ENCODE measurements at places on chromosomes 2 and 18.

GRCh38 chr2:142236181-142236580 lies 105.4 kb upstream of the LRP1B start:
- DNase-seq = no peak

DNA sequence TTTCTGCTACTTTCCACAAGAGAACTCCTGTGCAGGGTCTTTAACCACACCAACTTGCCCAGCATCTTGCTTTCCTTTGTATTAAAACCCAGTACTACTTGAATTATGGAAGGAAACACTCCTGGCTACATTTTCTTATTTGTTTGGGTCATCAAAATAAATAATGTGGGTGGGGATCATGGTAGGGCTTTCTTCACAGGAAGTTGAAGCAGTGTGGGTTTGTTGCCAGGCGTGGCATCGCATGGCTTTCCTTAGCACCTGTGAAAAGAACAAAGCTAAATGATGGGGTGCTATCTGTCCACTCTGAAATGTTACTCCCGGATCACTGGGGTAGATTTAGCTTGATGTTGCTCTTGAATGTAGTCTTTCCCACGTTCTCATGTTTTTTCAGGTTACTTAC lies 18.7 kb downstream of the ARHGAP25 start:
- DNase-seq = no peak

DNA sequence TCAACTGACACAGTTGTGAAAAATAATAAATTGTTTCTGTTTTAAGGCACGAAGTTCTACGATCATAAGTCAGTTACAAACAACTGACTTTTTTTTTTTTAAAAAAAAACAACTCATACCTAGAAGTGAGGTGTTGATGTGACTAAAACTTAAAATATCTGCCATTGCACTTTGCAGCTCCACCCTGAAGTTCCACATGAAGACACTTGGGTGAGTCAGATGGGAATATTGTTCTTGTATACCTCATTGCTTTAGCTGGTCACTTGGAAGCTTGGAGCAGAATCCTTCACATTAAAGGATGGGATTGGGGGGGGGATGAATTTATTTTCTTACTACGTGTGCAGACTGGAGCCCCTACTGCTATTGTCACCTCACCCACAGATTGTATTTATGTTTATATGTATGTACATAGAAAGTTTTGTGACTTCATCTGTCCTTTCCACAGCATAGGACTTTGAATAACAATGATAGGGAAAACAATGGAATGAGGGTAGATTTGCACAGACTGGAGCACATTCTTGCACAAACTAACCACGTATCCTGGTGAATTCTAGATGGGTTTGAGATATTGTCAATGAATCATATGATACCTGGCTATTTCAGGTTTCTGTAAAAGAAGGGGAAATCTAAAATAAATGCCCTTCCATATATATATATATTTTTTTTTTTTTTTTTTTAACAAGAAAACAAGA lies 57.9 kb upstream of the ARHGAP15 start:
- DNase-seq = no peak

GRCh38 chr2:172455121-172455515 lies 27.7 kb downstream of the ITGA6 start:
- DNase-seq = no peak

DNA sequence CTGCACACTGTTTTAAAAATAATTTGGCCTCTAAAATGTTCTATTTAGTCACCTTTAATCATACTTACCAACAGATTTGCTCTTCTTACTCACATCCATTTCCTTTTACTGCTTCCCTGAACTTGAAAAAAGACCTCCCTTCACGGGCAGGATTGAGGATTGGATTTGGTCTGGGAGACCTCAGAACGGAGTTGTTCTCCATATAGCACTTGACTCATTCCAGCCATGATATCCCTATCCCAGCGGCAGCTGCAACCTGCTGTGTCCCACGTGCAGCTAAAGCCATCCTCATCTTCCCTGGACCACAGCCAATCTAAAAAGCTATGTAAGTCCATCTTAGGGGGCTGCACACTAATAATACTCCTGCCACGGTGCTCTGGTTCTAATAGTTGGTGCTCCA lies 97.0 kb upstream of the PTPRM start:
- DNase-seq = no peak

- DNase-seq = no peak
These were observed 56.4 kb upstream of the SPP2 start for GRCh38 chr2:233994151-233994550.

- no peak for DNase-seq
These were observed 222.7 kb downstream of the PHLPP1 start for GRCh38 chr18:62938006-62938405.

GRCh38 chr2:210189452-210190138 lies 18.4 kb upstream of the KANSL1L start:
- no peak for DNase-seq

DNA sequence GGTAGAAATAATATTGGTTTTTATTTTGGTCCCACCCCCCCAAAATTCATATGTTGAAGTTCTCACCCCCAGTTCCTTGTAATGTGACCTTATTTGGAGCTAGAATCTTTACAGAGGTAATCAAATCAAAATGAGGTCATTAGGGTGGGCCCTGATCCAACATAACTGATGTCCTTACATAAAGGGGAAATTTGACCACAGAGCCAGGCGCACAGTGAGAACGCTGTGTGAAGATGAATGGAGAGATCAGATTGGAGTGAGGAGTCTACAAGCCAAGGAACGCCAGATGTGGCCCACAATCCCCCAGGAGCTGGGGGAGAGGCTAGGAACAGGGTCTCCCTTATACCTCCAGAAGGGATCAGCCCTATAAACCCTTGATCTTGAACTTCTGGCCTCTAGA lies 31.6 kb upstream of the TRIB2 start:
- no peak for DNase-seq

DNA sequence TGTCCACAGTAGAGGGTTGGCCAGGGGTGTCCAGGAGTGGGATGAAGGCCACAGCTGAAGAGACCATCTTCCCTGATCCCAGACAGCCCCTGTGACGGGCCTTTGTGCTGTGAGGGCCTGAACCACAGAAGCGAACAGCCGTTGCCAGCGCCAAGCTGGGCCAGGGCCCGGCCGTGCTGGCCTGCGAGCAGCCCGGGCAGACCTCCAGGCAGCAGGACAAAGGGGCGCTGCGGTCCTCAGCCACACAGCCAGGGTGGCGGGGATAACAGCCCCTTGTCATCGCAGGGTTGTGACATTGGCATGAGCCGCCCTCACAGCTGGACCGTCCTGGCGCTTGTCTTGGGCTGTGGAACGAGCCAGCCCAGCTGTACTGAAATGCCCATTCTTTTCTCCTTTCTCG lies 161.1 kb downstream of the FAM210A start:
- no peak for DNase-seq

DNA sequence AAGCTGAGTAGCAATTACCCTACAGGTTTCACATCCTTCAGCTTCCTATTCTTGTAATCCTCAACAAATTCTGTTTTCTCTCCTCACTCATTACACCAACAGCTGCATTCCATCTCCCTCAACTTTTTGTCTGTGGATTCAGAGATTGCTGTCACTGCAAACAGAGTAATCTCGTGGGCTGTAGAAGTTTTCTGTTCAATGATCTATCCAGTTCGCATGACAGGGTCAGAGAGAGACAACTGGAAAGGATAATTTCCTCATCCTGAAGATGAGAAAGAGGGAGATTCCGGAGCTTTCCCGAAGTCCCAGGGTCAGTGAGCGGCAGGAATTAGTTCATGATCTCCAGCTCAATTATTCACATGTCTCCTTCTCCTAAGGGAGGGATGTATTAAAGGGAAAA lies 75.7 kb downstream of the MYO5B start:
- DNase-seq = no peak

DNA sequence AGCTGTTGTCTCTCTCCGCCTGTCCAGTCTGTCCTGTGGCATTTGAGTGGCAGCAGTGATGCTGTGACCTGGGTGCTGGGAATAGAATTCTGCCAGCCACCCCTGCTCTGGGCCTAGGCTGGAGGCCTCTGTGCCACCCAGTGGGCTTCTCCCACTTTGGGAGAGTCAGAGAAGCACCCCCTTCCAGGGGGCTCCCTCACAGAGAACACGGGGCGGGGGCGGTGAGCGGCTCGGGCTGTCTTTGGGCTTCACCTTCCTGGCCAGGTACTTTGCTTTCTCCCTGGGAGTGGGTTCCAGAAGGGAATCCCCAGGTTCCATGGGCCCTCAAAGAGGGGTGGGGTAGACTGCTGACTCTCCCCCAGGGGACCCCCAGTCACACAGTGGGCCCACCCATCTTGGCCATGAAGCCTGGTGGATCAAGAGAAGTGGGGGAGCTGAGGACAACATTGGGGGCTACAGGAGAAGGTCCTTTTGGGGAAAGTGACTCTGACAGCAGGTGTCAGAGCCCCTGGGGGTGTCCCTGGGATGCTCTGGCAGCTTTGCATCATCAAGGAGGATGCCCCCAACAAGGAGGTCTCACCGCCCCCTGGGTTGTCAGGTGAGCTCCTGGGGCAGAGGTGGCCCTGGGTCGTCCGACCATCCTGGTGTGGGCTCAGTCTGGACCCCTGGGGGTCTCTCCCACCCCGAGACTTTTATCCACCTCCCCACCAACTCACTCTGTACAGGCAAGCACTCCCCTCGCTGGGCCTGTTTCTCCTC lies 18.8 kb upstream of the BOK start:
- DNase-seq = no peak

GRCh38 chr18:28767727-28768211 lies 590.8 kb upstream of the CDH2 start:
- no peak for DNase-seq

GRCh38 chr18:29157057-29157780 lies 980.3 kb upstream of the CDH2 start:
- no peak for DNase-seq

- DNase-seq = no peak
These were observed 5.3 kb downstream of the CRIM1 start for GRCh38 chr2:36360834-36361233.

DNA sequence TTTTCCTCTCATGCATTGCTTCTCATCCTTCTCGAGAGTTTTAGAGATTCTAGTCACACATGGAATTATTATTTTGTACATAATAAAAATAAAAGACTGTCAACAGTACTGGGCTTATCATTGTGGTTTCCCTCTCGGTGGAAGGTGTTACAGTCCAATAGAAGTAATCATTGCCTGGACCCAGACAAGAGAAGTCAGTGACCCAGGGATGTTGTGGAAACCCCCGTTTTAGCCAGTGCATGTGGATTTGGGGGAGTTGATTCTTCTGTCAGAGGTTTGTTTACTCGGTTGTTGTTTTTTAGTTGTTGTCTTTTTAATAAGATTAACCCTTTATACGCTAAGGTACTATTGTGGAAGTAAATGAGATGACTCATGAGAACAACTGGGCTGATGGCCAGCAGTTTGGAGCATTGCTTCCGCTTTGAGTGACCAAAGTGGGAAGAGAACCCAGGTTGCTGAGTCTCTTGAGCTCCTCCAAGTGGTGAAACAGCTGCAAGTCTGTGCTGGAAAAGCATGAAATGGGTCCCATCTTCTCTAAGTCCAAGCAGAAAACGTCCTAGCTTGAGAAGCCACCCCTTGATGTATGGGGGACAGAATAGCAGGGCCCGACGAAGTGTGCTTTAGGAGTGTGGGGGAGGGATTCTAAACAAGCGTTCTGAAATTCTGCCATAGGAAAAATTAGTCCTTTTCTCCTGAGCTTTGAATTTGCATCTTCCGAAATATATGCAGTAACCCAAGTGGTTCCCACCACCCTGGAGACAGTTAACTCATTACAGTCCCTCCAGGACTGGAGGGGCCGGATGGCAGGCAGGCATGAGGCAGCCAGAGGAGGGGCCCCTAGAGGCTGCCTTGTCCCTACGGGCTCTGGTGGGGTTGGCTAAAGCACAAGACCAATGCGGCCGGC lies 61.8 kb upstream of the GPR45 start:
- no peak for DNase-seq

DNA sequence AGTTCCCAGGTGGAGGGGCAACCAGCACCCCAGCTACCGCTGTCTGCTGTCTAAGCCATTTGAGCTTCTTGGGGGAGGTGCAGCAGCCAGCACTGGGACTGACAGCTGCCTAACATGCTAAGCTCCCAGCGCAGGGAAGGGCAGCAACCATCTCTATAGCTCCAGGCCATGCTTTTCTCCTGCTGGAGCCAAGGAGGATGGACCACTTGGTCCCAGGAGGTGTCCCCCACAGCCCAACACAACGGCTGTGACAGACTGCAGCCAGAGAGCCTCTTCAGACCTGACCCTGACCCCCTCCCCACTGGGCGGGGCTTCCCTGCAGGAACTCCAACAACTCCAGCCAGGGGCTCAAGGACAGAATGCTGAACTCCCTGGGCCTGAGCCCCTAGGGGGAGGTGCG lies 370.6 kb upstream of the REG3G start:
- DNase-seq = no peak

- DNase-seq = no peak
These were observed 98.0 kb upstream of the MGAT4A start for GRCh38 chr2:98828793-98829371.

DNA sequence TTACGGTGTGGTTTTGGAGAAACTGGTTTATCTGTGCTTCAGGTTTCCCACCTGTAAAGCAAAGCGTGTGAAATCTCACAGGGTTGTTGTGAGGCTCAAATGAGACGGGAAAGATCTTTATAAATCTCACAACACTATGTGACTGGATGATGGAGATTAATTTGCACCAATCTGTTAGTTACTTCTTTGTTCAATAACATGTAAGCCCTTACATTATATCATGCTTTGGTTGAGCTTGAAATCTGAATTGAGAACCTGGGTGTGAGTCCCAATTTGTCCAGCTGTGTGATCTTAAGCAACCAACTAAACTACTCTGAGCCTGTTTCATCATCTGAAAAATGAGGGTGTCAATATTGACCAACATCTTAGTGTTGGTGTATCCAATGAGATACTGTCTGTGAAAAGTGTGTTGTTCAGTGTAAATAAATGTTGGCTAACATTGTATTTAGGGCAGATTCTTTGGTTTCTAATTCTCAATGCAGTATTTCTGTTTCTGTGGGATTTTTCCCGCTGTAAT lies 741 bp upstream of the GCKR start:
- no peak for DNase-seq

DNA sequence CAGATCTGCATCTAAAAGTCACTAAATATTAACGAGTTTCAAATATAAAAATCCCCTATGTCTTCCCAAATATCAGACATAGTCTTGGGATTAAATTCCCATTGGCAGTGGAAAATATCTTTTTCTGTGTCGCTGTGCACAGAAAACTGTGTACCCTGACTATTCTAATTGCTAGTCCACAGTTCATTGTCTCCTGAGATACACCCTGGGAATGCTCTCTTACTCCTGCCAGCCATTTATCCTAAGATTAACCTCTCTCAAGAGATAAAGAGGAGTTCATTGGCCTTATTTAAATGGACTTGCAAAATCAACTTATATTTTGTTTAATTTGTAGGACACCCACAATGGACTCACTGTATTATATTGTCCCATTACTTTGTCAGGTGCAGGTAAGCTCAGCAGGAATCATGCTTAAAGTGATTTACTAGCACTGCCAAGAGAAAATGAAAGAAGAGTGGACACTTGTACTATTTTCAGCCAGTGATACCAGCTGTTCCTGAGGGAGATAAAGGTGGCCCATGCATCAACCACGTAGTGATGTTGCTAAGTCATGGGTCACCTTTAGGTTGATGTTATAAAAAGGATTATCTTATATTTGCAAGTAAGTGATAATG lies 553.8 kb downstream of the PIK3C3 start:
- no peak for DNase-seq

- no peak for DNase-seq
These were observed 4.9 kb upstream of the WNT10A start for GRCh38 chr2:218875692-218876246.

Data from activated CD8-positive, alpha-beta memory T cell treated with anti-CD3 and anti-CD28 coated beads, Interleukin-2, amount 50 U/mL, for 4 hours (primary cell).